ENCODE measurements at places on chromosomes 1 and 21.
A peak's percentile ranks its signal among the peaks of the same experiment; 100 is the strongest.

DNA sequence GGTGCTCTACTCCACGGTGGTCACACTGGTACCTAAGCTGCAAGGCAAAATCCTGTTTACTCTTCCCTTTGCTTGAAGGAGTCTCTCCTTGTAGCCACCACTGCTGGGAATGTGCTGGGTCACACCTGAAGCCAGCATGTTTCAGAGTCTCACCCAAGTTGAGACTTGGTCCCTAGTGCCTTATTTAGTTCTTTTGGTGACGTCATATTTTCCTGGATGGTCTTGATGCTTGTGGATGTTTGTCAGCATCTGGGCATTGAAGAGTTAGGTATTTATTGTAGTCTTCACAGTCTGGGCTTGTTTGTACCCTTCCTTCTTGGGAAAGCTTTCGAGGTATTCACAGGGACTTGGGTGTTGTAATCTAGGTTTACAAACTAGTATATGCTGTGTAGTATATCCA, 5.6 kb upstream of the MTARC2 start:
- DNase-seq, result no peak

- DNase-seq, result no peak
Observed at GRCh38 chr21:46504666-46505065, 46.0 kb downstream of the DIP2A start.

DNA sequence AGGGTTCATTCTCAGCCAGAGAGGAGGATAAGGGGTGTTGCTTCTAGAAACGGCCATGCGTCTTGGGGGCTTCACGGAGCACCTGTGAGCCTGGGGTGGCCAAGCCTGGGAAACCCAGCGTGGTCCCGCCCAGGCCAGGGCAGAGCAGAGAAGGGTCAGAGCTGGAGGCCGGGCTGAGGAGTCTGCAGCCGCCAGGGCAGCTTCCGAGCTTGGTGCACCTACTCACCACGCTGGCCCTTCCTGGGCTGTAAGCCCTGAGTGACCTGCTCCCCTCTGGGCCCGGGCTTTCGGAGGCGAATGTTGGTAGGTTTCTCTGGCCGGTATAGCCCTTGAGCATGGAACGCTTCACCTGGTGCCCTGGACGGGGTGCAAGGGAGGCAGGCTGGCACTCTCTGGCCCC, 169.8 kb upstream of the ARHGEF16 start:
- DNase-seq, result no peak

GRCh38 chr1:213466541-213466940, 415.5 kb downstream of the RPS6KC1 start:
- DNase-seq, result no peak

DNA sequence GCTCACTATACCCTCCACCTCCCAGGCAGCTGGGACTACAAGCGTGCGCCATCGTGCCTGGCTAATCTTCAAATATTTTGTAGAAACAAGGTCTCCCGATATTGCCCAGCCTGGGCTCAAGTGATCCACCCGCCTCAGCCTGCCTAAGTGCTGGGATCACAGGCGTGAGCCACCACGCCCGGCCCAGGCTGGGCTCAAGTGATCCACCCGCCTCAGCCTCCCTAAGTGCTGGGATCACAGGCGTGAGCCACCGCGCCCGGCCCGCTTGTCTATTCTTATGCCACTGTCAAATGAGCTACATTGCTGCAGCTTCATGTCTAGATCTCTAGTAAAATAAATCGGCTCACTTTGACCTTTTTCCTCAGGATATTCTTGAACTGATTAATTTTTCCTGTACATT, 107.7 kb upstream of the COL6A1 start:
- DNase-seq, result no peak

DNA sequence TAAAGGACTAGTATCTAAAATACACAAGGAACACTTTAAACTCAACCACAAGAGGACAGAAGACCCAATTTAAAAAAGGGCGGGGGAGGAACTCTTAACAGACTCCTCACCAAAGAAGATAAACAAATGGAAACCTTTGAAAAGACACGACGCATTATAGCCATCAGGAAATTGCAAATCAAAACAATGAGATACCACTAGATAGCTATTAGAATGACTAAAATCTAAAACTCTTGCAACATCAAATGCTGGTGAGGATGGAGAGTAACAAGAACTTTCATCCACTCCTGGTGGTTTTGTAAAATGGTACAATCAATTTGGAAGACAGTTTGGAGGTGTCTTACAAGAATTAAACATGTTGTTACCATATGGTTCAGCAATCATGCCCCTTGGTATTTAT, 708.2 kb downstream of the BRINP3 start:
- DNase-seq, result no peak

GRCh38 chr1:211876851-211877590, 46.5 kb upstream of the LPGAT1 start:
- no peak for DNase-seq

DNA sequence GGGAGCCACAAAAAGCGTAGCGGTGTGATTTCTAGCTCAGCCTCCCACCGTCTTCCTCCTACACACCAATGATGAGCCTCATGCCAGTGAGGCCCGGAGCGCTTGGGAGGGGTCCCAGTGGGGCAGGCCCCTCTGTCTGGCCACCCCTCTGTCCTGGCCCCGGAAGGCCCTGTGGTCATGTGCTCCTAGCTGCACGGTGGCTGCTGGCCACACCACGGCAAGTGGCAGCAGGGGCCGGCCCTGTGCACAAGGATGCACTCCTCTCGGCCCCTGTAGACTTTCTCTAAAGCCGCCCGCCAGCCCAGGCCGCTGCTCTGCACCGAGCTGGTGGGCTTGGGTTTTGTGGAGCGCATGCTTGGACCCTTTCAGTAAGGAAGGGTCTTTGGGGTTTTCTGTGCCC, 53.6 kb downstream of the KCNAB2 start:
- no peak for DNase-seq

DNA sequence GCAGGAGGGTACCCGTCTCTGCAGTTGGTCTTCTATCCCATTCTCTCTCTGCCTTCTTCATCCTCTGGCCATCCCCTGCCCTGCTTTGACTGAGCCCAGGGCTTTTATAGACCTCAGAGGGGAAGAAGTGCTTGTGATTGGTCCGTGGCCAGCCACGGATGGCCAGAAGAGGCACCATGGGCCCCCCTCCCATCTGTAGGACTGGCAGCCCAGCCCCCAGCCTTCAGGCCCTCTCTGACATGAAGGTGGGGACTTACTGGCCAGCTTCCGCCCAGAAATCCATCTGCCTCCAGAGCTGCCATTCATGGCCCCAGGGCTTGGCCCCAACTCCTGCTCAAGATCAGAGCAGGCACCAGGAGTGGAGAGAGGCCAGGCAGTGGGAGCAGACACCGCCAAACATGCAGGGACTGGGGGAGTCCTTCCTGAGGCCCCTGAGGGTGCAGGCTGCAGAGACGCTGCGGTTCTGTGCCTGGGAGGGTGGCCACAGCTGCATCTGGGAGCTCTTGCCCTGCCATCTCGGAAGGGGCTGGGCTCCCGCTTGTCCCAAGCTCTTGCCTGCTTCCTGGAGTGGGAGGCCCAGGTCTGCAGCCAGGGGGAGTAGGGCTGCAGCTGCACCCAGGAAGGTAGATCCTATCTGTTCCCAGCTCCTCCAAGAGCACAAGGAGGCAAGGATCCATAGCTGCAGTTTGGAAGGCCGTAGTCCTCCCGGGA, 698.6 kb upstream of the B3GALT2 start:
- no peak for DNase-seq

DNA sequence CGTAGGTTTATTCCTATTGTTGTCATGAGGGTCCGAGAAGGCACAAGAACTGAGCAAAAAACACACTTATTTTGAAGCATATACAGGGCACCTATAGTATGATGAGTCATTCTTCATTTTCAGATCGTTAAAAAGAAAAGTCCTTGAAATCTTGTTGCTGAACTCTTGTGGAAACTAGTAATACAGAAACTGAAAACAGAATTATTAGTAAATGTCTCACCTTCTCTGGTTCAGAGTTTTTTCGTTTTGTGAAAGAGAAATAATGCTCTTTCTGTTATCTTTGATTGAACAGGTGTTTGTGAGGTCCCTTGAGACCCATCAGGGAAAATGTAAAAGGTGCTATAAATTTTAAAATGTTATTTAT, 102.0 kb upstream of the COA6 start:
- DNase-seq, result no peak

DNA sequence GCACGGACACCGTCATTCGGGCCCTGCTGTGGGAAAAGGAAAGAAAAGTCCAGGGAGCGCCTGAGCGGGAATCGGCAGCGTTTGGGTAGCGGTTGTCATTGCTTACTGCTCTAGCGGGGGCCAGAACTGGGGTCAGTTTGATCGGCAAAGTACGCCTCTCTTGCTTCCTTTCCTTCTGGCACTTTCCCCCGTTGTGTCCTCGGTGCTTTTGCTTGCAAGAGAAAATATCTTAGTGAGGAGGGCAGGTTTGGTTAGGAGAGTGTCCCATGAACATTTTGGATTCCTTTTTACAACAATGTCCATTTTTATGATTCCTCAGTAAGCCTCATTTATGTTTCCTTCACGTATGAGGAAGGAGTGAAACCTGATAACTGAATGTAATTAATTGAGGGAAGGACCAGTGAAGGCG, 670 bp downstream of the ST3GAL3 start:
- no peak for DNase-seq

GRCh38 chr1:9228609-9229008, 6.0 kb upstream of the H6PD start:
- DNase-seq, result no peak

GRCh38 chr1:2448098-2448445, 28.0 kb upstream of the PLCH2 start:
- no peak for DNase-seq

GRCh38 chr1:211789641-211790464, 40.7 kb downstream of the LPGAT1 start:
- no peak for DNase-seq

DNA sequence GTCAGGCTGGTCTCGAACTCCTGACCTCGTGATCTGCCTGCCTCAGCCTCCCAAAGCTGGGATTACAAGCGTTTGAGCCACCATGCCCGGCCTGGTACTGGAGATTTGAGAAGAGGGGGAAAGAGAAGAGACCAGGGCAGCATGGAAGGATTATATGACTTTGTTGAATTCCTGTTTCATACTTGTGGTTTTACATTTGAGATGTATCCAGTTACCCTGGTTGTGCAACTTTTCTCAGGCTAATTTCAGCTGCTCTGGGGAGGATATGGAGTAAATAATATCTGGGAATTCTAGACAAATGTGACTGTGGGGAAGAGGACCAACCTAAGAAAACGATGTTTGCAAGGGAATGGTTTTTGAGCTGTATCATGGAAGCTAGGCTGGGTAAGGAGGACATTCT, 89.5 kb upstream of the GREM2 start:
- no peak for DNase-seq

DNA sequence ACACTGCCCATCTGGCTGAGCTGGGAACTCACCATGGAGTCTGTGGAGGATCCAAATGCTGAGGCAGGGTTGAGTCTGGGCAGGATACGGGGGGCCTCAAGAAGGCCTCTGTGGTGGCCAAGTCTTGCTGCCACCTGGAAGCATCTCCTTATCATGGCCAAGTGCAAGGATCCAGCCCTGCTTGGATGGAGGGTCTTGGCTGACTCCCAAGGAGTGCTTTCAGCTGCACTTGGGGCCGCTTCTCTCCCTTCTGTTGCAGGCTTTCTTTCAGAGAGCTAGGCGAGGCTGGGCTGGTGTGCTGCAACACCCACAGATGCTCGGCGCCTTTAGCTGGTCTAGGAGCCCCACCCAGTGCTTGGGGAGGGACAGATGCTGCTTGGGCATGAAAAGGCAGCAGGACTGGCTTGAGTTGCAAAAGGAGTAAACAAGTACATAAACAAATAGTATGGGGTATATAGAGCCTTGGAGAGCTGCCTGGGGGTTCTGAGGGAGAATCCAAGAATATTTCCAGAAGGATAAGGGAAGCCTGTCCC, at the start of gene THEM5:
THEM5 (minus strand) TSS at position 302 of the 533 bp plus-strand sequence; CDS start at position 155, 147 bp downstream.
- DNase-seq, result no peak

DNA sequence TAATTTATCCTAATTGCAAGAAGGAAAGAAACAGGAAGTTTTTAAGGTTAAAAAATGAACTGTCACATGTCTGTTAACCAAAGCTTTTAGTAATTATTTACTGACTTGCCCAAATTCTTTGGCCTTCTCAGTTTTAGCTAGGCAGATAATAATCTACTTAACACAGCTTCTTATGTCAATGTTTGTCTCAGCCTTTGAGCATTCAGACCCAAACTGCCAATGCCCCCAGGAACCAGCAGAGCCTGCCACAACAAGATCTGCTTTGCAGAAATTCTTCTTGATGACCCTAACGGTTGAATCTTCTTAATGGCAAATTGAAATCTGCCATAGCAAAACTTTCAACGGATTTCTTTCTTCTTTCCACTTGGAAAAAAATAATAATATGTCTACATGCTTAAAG, 792.4 kb upstream of the ADGRL2 start:
- DNase-seq, result no peak

DNA sequence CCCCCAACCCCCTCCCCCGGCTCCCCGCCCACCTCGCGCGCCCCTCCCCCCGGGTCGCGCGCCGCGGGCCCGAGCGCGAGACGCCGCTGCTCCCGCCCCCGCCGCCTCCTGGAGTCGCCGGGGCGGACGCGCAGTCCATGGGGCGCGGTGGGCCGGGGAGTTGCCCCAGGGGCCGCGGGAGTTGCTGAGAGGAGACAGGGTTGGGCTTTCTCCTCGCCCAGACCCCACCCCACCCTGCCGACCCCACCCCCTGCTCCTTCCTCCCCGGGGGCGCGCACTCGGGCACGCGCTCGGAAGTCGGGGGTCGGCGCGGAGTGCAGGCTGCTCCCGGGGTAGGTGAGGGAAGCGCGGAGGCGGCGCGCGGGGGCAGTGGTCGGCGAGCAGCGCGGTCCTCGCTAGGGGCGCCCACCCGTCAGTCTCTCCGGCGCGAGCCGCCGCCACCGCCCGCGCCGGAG, at the start of gene LAMC1:
LAMC1 (plus strand) TSS at position 275 of the 455 bp plus-strand sequence. CDS start 297 bp downstream, outside the sequence.
- DNase-seq, result peak; percentile 24

- DNase-seq, result no peak
Observed at GRCh38 chr1:29417971-29418370, 181.6 kb downstream of the PTPRU start.

- no peak for DNase-seq
Observed at GRCh38 chr1:147246044-147246690, 3.7 kb downstream of the CHD1L start.

- no peak for DNase-seq
Observed at GRCh38 chr1:200150721-200151120, 123.2 kb downstream of the NR5A2 start.

DNA sequence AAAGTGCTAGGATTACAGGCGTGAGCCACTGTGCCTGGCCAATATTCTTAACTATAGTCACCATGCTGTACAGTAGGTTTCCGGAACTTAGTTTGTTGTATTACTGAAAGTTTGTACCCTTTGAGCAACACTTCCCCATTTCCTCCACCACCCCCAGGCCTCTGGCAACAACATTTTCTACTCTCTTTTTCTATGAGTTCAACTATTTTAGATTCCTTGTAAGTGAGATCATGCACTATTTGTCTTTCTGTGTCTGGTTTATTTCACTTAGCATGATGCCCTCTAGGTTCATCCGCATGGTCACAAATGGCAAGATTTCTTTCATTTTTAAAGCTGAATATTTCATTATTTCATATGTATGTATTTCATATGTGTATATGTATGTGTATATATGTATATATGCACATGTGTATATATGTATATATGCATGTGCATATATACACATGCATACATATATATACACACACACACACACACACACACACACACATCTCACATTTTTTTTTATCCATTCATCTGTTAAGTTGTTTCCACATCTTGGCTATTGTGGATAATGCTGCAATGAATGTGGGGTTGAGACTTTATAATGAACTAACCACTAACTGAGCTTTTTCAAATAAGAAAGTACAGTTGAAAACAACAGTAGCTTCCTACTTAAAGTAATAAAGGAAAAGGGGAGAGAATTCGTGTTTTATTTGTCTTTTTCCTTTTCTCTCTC, 256.8 kb upstream of the C1orf105 start:
- no peak for DNase-seq
